ENCODE measurements at places on chromosomes 3 and 15.

GRCh38 chr3:115190747-115191146 lies 43.7 kb upstream of the ZBTB20 start:
- DNase-seq, result no peak

- no peak for DNase-seq
Measured at GRCh38 chr3:193563426-193563825, 8.7 kb upstream of the ATP13A4 start.

GRCh38 chr3:50557106-50557505 lies 10.4 kb downstream of the C3orf18 start:
- no peak for DNase-seq

GRCh38 chr3:194014756-194015155 lies 121.2 kb upstream of the HES1 start:
- DNase-seq, result no peak

GRCh38 chr15:91257746-91258414 lies 157.8 kb downstream of the SV2B start:
- no peak for DNase-seq
